ENCODE measurements at places on chromosomes 1 and 21.

- DNase-seq, result no peak
Measured at GRCh38 chr1:169091480-169091941, 15.0 kb upstream of the ATP1B1 start.

DNA sequence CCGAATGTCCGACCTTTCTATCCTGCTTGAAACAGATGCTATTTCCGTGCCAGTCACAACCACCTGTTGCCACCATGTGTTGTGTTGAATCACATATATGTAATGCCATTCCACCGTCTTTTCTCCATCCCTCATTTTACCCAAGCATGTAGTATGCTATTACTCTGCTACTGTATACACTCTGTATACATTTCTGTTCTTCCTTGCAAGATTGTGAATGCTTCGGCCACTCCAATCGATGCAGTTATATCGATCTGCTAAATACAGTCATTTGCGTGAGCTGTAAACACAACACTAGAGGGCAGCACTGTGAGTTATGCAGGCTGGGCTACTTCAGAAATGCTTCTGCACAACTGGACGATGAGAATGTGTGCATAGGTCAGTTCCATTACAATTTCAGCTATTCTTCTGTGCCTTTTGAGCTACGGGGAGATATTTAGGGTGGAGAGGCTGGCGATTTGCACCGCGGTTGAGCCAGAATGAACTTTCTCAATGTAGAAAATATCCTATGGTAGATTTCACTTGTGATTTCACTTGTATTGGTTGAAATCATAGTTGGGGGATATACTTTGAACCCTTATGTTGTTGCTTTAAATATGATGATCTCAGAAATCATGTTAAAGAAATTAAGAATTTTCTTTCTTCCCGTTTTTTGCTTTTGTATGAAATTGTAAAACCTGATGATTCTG, 289.8 kb downstream of the NTNG1 start:
- no peak for DNase-seq

GRCh38 chr1:201780952-201781351, 48.0 kb upstream of the IPO9 start:
- DNase-seq, result no peak

DNA sequence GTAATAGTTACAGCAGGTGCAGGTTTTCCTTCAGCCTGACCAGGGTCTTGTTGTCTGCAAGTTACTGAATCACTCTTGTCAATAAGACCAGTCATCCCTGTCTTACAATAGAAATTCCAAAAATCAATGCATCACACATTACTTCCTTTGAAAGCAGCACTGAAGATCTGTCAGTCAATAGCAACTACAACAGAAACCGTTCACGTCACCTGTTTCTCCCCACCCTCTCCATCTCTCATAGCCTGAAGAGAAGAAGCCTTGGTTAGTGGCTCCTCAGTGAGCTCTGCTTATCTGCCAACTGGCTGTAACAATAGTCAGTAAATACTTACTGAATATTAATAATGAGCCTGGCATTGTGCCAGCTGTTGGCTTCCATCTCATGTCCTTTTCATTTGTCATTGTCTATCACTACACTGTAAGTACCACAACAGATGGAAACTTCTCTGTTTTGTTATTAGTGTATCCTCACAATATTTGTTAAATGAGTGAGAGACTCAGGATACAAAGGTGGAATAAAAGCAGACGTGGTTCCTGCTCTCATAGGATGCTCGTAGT, 195.2 kb downstream of the S1PR1 start:
- DNase-seq, result no peak

DNA sequence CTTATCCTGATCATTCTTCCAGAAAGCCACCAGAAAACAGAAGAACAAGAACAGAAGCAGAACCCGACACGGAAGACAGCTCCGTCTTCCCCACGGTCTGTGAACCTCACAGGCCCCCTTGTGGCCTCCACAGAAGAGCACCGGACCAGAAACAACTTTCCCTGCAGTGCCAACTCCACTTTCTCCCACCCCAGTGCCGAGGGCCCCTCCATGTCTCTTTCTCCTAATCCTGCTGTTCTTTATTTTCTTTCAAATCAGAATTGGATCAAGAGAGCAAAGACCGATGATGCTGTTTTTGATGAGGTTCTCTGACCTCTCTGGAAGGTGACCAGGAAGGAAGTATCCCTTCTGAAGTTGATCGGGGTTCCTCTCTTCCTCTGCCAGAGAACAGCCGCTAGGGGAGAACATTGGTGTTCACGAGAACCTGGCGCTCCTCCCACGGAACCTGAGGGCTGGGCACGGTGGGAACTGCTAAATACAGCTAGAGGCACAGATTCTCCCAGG, 58.9 kb upstream of the CTTNBP2NL start:
- no peak for DNase-seq

DNA sequence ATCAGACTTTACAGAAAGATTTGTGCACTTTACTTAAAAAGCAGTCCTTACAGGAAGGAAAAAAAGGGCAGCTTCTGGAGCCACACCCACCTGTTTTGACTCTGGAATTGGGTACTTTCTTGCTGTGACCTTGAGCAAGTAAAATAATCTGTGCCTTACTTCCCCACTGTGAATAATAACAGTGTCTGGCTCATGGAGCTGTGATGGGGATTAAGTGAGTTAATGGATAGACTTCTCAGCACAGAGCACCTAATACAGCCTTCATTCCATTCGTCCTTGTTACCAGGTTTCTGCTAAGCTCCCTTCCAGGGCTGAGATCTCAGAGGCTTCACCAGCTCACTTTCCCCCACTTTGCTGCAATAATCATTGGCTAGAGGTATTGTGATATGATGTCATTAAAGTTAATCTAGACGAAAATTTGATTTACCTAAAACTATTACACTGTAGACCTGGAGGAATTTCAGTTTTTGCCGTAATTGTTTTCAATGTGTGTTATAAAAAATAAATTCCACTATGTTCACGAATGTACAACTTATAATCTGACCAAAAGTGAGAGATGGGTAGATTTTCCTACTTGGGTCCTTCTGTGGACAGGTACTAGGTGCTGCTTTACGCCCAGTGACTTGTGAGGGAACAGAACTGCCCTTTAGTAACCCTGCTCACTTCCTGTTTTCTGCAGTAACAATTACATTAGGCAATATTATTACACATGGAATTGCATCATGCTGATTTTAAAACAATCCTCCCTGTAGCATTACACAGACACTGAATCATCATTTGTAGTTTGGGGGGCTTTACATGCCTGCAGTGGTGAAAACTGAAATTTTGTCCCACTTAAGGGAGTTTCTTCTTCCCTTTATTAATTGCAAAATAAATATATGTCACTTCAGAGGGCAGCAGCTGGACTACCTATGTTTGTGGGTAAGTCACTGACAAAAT, 19.7 kb upstream of the ABCG1 start:
- DNase-seq, result no peak

DNA sequence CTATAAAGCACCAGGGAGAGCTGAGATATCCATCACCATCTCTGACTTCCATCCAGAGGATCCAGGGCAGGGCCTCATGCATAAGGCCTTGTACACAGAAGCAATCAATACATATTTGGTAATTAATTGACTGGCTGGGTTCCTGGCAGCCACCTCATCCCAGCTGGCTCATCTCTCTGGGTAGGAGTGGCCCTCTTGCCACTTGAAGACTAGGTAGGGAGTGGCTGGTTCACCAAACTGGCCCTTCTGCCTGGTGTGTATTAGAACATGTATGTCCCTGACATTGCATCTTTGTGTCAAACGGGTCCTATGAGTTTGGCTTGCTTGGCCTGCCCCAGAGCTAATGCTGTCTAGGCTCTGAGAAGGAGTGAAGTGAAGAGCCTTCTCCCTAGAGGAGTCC, 11.8 kb downstream of the NUAK2 start:
- no peak for DNase-seq

DNA sequence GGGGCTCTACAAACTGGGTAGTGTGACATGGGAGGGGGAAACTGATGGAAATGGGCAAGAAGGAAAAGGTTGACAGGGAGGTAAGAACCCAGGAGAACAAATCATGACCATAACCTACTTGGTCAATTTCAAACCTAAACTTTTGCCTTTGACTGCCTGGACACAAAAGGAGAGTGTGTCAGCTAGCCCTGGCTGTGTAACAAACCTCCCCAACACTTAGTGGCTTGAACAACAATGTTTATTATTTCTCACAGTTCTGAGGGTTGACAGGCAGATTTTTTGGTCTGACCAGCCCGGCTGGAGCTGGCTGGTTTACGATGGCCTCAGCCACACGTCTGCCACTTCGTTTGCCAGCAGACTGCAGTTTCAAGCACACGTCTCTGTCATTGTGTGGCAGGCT, 92.5 kb downstream of the WDR4 start:
- DNase-seq, result no peak

DNA sequence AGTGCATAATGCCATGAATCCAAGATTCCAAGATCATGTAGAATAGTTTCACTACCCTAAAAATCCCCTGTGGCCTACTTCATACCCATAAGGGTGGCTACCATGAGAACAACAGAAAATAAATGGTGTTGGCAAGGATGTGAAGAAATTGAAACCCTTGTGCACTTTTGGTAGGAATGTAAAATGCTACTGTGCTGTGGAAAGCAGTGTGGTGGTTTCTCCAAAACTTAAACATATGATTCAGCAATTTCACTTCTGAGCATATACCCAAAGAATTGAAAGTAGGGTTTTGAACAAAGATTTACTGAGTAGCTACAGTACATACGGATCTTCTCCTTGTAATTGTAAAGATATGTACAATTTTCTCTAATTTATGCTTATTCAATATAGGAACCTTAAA, 16.0 kb downstream of the FNBP1L start:
- no peak for DNase-seq

- DNase-seq, result no peak
Measured at GRCh38 chr1:115782571-115783281, 14.2 kb upstream of the CASQ2 start.

GRCh38 chr1:6435547-6435946, 11.0 kb downstream of the ESPN start:
- no peak for DNase-seq

DNA sequence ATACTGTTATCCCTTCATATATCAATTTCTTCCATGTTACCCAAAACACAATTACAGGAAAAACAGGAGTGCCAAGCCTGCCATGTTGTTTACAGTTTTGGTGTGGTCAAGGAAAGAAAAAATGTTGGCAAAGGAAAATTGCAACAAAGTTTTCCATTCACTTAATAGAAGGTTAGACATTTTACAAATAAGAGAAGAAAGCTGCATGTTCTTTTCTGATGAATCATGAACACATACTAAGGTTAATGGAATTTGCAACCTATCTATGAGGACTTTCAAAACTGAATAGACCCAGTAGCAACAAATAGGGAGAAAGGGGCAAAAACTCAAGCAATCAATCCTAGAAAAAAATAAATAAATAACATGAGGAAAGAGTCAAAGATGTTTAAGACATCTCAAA, 556.7 kb downstream of the DPYD start:
- DNase-seq, result no peak

Data from effector memory CD4-positive, alpha-beta T cell (primary cell).